ENCODE measurements at places on chromosomes 16 and 17.

- DNase-seq, result no peak
Measured at GRCh38 chr17:49482144-49482817, 12.8 kb upstream of the NGFR start.

GRCh38 chr16:23453338-23454052, 506 bp upstream of the COG7 start:
- no peak for DNase-seq

GRCh38 chr17:11178581-11178980, 62.4 kb upstream of the SHISA6 start:
- no peak for DNase-seq

- DNase-seq, result no peak
Measured at GRCh38 chr17:82489851-82490511, 29.6 kb upstream of the FOXK2 start.

GRCh38 chr17:5584383-5585286, at the start of gene NLRP1:
TSS of gene NLRP1 (minus strand) at chr17:5584509. CDS start at chr17:5583957, 552 bp downstream.
- peak; percentile 94 for DNase-seq

GRCh38 chr17:17555906-17556305, 35.6 kb downstream of the PEMT start:
- DNase-seq, result no peak

- no peak for DNase-seq
Measured at GRCh38 chr16:2370721-2371120, 30.2 kb upstream of the ABCA3 start.

- no peak for DNase-seq
Measured at GRCh38 chr17:41518789-41519449, at the start of gene KRT15. TSS of gene KRT15 (minus strand) at chr17:41518890. CDS start at chr17:41518827, 63 bp downstream.

- DNase-seq, result no peak
Measured at GRCh38 chr17:38883592-38884526, 14.0 kb downstream of the LASP1 start.

DNA sequence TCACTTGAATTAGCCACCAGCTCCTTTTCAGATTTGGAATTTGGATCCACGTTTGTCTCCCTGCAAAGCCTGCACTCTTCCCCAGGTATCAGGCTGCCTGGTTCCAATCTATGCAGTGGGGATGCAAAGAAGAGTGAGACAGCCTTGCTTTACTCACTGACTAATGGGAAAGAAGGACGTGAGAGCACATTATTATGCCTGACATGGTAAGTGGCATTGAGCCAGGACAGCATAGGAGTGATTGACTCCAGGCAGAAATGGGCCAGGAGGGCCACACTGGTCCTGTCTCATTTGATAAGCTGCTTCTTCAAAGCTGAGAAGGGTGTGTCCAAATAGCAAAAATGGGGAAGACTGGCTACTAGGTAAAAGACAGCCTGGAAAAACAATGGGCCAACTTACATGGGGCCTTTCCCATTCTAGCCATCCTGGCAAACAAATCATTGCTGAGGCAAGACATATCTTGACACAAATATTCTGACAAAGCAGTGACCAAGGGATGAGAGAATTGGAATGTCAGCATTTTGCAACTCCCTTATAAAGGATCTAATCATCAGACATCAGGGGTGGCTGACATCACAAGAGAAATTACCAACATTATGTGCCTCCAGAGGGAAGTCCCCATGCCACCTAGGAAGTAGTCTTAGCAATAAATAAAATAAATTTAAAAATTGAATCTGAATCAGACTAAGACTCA, 38.6 kb downstream of the CDH11 start:
- no peak for DNase-seq

DNA sequence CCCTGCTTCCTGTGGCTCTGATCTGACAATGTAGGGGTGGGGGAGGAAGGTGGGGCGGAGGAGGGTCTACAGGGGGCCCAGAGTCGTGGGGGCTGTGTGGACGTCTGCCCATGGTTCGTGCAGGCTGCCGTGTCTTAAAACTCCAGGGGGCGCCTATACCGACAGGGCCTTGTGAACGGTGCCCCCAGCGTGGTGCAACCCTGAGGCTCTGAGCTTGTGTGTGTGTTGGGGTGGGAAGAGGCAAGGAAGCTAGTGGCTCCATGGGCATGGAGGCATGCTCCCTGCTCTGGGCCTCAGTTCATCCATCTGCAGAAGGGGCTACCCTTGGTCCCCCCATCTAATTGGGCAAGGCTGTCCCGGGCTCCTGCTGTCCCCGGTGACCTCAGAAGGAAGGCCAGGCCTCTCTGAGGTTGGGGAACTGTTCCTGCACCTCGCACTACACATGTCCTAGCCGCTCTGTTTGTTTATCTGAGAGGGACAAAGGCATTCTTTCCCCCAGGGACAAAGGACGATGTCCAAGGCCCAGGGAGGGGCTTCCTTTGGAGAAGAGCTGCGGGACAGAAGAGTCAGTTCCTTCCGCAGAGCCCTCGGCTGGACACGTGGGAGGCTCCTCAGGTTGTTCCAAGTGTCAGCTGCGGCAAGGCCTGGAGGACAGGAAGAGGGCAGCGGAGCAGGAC, 13.5 kb downstream of the CA4 start:
- DNase-seq, result no peak

DNA sequence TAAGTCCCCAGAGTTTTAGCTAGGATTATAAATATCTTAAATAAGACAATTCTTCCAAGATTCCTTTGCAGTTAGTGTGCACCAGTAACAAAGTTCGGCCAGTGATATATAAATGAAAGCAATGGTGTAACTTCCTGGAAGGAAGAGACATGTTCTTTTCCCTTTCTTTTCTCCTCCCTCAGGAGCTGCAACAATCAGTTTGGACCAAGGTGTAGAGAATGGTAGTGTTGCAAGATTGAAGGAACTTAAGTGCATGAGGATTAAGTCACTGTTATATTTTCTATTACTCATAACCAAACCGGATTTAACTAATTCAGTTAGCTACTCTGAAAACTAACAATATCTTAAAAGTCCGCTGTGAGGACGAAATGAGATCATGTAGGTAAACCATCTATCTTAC, 68.9 kb upstream of the KCNJ16 start:
- DNase-seq, result no peak

GRCh38 chr16:18950469-18951185, 24.4 kb upstream of the SMG1 start:
- DNase-seq, result no peak
